Sigmoid colon (tissue), 7 donors: ENCODE measurements at places on chromosomes 7 and 10. TPM values are rescaled to one million over a fixed set of nuclear protein-coding genes. Genes with fewer than 3 reads are reported as not detected.

The CNTNAP2 gene
- 0.60 TPM for polyA plus RNA-seq

The MRLN gene
- polyA plus RNA-seq, result not detected

GRCh38 chr10:74786126-74786525, 40.3 kb upstream of the KAT6B start:
- no peaks in the 10 kb centered on the region for H3K36me3 ChIP-seq
- no peak overlapping the region for H3K4me3 ChIP-seq
- H3K27ac ChIP-seq, result no peak overlapping the region
- no peaks in the 10 kb centered on the region for H3K27me3 ChIP-seq

DNA sequence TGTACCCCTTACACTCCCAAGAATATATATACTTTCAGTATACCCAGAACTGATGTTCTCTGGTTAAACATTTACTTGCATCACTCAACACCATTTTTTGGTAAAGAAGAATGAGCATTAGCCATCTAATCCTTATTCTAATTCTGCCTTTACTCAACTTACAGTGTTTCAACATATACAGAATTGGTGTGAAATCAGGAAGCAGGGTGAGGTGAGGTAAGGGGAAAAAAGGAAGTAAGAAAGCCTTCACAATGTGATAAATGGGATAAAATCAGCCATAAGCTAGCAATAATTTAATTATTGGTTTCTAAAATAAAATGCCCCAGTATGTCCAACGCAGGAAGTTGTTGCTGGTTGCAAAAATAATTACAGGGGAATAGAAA, 605.4 kb downstream of the KCNMA1 start:
- H3K36me3 ChIP-seq, result no peaks in the 10 kb centered on the region
- no peaks in the 10 kb centered on the region for H3K27me3 ChIP-seq
- no peak for DNase-seq
- no peak overlapping the region for H3K4me3 ChIP-seq

DNA sequence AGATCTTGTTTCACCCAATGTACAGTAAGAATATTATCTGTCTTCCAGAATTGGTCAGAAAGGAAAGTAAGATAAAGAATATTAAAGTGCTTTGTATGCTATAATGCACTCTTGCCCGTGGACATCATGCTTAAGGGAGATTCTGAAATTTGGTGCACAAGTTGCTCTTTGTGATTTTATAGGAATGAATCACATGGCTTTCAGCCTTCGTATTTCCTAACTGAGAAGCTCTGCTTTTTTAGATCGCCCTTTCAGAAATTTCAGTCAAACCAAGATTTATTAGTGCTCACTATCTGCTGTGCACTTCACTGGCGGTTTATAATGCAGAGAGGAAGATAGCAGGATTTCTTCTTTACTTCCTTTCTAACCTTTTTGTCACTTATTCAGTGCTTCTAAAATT, 1248.5 kb upstream of the LRRN3 start:
- no peaks in the 10 kb centered on the region for H3K36me3 ChIP-seq
- no peak overlapping the region for H3K27ac ChIP-seq
- no peaks in the 10 kb centered on the region for H3K4me1 ChIP-seq
- H3K4me3 ChIP-seq, result no peak overlapping the region

The DRGX gene
- polyA plus RNA-seq, result 0.42 TPM

GRCh38 chr7:94325122-94325475, 69.6 kb upstream of the COL1A2 start:
- no peaks in the 10 kb centered on the region for H3K4me1 ChIP-seq
- H3K27ac ChIP-seq, result peak overlapping the region; percentile 12
- H3K4me3 ChIP-seq, result no peak overlapping the region
- no peak for DNase-seq
- H3K36me3 ChIP-seq, result no peaks in the 10 kb centered on the region
- no peaks in the 10 kb centered on the region for H3K27me3 ChIP-seq

The FIS1 gene
- 190 TPM for polyA plus RNA-seq

The GPC2 gene
- not detected for polyA plus RNA-seq

The SLC35G1 gene
- polyA plus RNA-seq, result 11.1 TPM

GRCh38 chr10:132175907-132176581, 10.7 kb upstream of the DPYSL4 start:
- H3K27ac ChIP-seq, result no peak overlapping the region
- no peaks in the 10 kb centered on the region for H3K36me3 ChIP-seq
- no peak for DNase-seq
- H3K27me3 ChIP-seq, result peaks cover 38% of the 10 kb centered on the region
- peaks cover 14% of the 10 kb centered on the region for H3K4me1 ChIP-seq

DNA sequence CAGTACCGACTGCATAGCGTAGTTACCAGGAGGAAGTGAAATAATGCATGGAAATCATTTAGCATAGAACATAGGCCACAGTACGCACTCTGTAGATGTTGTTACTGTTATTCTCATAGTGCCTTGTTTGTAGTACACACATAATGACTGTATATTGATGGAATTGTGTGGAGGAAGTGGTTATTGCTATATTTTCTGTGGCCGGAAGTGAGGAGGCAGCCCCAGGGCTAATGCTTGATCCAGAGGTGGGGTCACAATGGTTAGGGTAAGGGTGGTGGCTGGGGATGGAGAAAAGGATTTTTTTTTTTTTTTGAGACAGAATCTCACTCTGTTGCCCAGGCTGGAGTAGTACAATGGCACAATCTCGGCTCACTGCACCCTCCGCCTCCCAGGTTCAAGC, 4.5 kb upstream of the MGAM start:
- H3K4me1 ChIP-seq, result no peaks in the 10 kb centered on the region
- no peak overlapping the region for H3K27ac ChIP-seq
- H3K4me3 ChIP-seq, result no peak overlapping the region
- no peaks in the 10 kb centered on the region for H3K36me3 ChIP-seq

The NPY4R gene
- polyA plus RNA-seq, result 0.46 TPM

DNA sequence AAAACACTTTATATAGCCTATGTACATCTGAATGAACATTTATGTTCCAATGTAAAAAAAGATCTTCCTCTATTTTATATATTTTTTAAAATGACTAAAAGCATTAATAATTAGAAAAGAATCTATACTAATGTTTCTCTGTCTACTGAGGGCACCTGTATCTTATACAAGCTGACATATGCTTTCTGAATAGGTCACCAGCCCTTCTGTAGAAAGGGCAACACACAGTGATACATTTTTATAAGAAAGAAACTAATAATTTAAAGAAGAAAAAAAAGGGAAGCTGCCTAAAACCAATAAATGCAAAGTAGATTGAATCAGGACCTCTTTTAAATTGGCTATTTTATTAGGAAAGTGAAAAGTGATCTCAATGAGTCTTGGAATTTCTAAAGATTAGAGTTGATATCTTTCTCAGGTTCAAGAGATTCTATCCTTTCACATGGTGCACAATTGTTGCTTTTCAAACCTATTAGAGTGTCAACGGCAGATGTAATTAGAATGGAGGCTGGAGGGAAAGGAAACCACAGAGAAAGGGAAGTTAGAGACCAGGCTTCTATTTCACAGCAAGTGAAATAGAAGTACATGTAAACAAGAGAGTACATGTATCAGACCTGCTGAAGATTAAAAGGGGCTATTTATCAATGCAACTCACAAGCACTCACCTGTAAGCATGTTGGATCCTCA, 6.3 kb downstream of the MTPN start:
- no peaks in the 10 kb centered on the region for H3K36me3 ChIP-seq
- H3K27me3 ChIP-seq, result no peaks in the 10 kb centered on the region
- no peak overlapping the region for H3K27ac ChIP-seq

DNA sequence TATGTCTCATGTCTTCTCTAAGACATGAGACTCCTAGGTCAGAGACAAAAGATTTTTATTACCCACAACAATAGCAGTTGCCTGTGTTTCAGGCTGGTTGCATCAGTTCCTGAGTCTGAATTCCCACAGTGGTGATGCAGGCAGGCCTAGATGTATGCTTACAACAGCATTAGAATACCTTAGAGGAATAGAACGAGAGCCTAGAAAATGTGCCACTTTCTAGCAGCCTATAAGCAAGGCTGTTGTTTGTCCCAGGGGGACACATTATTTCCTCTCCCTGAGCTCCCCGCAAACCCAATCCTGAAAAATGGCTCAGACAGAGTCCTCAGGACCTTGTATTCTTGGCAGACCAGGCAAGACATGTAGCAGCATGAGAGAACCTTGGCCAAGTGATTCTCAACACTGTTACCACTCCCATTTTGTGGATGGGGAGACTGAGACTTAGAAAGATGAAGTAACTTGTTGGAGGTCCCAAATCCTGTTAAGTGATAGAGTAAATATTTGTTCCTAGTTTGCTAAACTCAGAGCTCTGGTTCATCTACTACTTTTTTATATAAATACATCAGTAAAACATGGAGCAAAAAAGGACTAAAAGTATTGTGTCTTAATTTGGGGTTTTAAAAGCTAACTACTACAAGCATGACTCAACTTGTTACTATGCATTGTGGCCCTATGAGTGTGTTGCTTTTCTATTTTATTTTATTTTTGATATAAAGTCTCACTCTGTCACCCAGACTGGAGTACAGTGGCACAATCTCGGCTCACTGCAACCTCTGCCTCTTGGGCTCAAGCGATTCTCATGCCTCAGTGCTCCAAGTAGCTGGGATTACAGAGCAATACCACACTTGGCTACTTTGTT, 14.2 kb downstream of the VTI1A start:
- no peak for DNase-seq
- H3K4me3 ChIP-seq, result no peak overlapping the region
- peaks cover 7% of the 10 kb centered on the region for H3K36me3 ChIP-seq
- H3K27ac ChIP-seq, result no peak overlapping the region
- H3K4me1 ChIP-seq, result no peaks in the 10 kb centered on the region

The PDZD7 gene
- polyA plus RNA-seq, result 0.60 TPM

DNA sequence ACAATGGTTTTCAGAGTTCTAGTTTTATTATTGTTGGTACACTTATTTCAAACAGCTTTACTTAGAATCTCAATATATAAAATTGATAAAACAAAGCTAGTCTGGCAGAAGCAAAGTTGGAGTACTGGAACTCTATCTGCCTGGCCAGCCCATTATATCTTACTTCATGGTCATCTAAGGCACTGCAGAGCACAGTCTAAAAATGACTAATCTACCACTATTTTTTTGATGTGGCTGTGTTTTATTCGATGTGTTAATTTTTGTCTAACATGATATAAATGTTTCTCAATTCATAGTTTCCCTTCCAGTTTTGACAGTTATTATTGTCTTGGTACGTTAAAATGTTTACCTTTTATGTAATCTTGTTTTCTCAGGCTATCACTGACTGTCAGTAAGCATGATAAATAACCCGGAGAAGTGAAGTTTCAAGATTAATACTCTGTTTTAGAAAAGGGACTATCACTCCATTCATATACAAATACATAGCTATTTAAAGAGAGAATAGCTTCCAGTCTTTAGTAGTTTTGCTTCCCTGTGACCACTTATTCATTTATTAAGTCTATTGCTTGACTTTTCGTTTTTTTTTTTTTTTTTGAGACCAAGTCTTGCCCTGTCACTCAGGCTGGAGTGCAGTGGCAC, 60.6 kb upstream of the CSTF2T start:
- H3K4me1 ChIP-seq, result no peaks in the 10 kb centered on the region
- DNase-seq, result no peak
- H3K4me3 ChIP-seq, result no peak overlapping the region
- H3K27ac ChIP-seq, result no peak overlapping the region
- H3K27me3 ChIP-seq, result no peaks in the 10 kb centered on the region
- H3K36me3 ChIP-seq, result no peaks in the 10 kb centered on the region

DNA sequence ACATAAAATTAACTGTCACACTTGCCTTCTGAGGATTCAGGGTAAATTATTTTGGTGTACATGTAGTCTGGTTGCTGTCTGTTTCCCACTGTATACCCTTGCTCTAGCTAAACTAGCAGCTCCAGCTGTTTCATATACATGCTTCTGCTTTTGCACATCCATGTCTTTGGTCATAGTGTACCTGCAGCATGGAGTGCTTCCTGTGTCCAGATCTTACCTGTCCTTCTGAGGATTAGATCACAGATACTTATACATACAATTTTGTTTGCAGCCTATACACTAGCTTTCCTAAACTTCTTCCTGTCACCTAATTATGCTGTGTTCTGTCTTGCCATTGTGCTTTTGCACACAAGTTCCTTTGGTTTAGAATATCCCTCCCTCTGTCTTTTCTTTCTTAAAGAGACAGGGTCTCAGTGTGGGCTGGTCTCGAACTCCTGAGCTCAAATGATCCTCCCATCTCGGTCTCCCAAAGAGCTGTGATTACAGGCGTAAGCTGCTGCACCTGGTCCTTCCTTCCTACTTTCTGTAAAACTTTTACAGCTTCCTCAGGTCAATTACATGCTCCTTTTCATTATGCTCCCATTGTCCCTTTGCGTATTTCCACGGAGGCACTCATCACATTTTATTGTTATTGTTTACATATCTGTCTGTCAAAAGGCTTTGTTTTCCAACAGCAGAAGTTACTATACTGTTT, 33.8 kb downstream of the TPST1 start:
- H3K27me3 ChIP-seq, result no peaks in the 10 kb centered on the region
- no peak overlapping the region for H3K27ac ChIP-seq
- no peak for DNase-seq
- no peak overlapping the region for H3K4me3 ChIP-seq
